ENCODE measurements at places on chromosomes 2 and 18. TPM values are rescaled to one million over a fixed set of nuclear protein-coding genes. Genes with fewer than 3 reads are reported as not detected.

- peaks cover 20% of the 10 kb centered on the region for H3K4me1 ChIP-seq
- peaks cover 60% of the 10 kb centered on the region for H3K27me3 ChIP-seq
- DNase-seq = no peak
- H3K36me3 ChIP-seq = peaks cover 3% of the 10 kb centered on the region
Observed at GRCh38 chr18:8706791-8707555, 1.6 kb downstream of the MTCL1 start.

GRCh38 chr2:219418155-219419011 lies at the start of gene DES:
TSS of gene DES (plus strand) at chr2:219418377. CDS start at chr2:219418463, 86 bp downstream.
- H3K27ac ChIP-seq = no peak within 1 kb of the TSS
- H3K27me3 ChIP-seq = peaks cover 51% of the 10 kb centered on the region
- no peaks in the 10 kb centered on the region for H3K36me3 ChIP-seq
- no peak for DNase-seq
- H3K4me3 ChIP-seq = no peak within 1 kb of the TSS

DNA sequence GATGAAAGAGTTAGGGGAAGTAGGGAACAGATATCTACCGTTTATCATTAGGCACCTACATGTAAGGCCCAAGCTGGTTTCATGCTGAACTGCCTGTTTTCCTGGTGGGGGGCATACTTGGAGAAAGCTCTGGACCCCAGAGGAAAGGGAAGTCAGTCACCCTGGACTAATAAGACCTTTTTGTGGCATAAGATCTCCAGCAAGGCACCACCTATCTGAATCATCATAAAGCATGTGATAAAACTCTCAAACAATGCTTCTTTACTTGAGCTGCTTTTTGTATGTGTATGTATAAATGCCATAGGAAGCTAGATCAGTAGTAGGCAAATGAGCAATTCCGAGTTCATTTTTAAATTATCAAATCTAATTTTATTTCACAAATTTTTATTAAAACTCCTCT lies 104.8 kb downstream of the TANC1 start:
- no peak overlapping the region for H3K4me3 ChIP-seq
- H3K36me3 ChIP-seq = no peaks in the 10 kb centered on the region

SERPINB5 gene
- not detected for total RNA-seq
